ENCODE measurements at places on chromosomes 12 and 14.

DNA sequence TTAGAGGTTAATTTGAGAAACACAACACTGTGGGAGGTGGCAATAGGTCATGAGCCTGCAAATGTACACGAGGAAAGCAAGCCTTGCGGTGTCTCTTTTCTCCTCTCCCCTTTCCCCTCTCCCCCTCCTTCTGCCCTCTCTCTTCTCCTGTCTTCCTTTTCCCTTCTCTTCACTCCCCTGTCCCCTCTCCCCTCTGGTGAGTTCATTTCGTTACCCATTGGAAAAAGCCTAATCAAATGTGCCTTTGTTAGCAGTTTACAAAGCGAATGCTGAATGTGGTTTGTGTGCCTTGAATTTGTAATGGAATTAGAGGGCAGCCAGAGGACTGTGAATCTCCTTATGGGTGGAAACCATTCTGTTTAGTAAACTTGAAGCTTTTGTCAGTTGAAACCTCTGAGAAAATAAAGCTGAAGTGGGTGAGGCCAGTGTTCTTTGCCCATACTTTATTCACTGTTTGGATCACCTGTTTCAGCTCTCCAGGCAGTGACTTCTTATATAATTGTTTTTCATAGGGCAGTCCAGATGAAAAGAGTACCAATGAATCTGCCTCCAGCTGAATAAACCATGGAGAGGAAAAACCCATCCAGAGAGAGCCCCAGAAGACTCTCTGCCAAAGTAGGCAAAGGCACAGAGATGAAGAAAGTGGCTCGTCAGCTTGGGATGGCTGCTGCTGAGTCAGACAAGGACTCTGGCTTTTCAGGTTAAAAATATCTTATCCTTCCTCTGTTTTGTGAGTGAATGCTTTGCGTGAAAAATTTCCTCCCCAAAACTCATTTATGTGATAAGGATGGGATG, 7.3 kb downstream of the CIPC start:
- DNase-seq, result no peak

- DNase-seq, result no peak
Observed at GRCh38 chr12:111780615-111781014, 13.9 kb downstream of the ALDH2 start.

DNA sequence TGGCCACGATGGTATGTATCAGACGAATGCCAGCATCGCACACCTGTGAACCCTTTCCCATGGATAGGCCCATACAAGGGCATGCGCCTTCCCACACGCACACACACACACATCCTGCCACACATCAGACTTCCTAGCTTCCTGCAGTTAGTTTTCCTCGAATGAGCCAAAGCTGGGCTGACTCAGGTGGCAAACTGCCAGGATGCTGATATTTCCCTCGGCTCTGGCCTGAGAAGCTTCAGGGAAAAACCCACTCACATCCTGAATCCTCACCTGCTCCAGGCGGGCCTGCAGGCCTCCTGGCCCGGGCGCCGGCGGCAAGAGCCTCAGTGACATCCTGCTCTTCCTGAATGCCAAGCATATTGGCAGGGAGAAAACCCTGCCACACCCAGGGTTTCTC, 22.4 kb downstream of the CALM1 start:
- DNase-seq, result peak; percentile 58

GRCh38 chr12:49537231-49537751, 1.5 kb upstream of the KCNH3 start:
- no peak for DNase-seq

GRCh38 chr14:100056964-100057795, 8.0 kb upstream of the EVL start:
- DNase-seq, result no peak

GRCh38 chr12:66903782-66904396, 225.0 kb upstream of the GRIP1 start:
- DNase-seq, result no peak

DNA sequence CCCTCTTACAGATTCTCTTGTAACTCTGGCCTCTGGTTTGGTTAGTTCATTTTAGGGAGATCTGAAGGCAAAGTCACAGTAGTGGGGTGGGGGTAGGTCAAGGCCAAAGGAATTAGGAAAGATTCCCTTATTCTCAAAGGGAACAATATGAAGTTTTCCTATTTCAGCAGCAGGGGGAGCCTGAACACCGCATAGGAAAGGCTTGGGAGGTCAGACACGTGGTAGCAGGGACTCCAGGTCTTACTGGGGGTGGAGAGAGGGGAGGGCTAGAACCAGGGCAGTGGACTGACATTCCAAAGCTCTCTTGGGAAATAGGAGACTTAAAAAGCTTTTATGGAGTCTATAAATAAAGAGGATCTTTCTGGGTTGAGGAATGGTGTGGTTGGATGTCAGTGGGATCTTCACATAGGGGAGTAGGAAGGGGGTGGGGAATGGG, 1.3 kb downstream of the ZC3H10 start:
- peak; percentile 85 for DNase-seq

DNA sequence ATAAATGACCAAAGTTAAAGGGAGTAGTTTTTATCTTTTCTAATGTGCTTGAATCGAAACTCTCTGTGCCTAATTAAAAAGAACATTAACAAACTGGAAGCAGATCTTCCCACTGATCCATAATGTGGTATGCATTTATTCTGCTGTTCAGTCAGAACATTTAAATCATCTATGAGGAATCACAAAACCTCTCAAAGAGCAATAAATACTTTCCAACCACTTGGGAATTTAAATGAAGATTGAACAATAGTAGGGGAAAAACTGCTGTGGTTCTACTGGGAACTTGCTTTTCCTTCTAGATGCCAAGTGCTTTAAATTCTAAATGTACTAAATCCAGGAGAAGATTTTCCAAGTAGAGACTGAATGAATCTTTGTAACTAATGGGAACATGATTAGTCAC, 12.3 kb upstream of the CHPT1 start:
- no peak for DNase-seq

GRCh38 chr14:94408546-94409095, 20.2 kb upstream of the SERPINA1 start:
- DNase-seq, result no peak

- DNase-seq, result no peak
Observed at GRCh38 chr14:34018564-34019244, 67.8 kb upstream of the EGLN3 start.

GRCh38 chr14:46344327-46344937, 307.1 kb downstream of the RPL10L start:
- no peak for DNase-seq

DNA sequence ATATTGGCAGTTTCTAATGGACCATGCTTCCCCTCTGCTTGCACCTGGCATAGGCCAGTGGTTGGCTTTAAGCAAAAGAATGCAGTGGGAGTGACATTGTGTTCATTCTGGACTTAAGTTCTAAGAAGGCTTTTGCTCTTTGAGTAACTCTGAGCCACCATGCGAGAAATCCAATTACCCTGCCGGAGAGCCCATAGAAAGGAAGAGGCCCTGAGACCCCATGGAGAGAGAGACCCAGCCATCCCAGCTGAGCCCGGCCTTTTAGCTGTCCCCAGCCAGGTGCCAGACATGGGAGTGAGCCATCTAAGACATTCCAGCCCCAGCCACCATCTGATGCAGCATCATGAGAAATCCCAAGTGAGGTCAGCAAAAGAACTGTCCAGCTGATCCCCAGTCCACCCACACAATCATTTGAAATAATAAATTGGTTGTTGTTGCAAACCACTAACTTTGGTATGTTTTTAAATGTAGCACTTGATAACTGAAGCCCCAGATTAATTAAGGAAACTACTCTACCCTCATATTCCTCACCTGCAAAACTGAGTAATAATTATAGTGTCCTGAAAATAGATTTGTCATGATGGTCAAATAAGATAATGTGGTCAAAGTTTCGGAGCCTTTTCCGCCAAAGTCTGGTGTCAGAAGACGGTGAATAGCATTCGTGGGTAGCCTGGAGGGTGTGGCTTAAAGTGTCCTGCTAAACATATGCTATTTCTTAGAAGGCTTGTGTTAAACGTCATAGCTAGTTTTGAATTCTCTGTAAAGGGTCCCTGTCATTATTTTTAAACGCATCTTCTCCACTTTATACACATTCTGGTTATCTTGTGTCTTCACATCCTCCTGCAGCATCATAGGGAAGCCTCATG, 166.6 kb upstream of the PELI2 start:
- DNase-seq, result no peak
